ENCODE measurements at places on chromosomes 13 and 19.
A peak's percentile ranks its signal among the peaks of the same experiment; 100 is the strongest.

DNA sequence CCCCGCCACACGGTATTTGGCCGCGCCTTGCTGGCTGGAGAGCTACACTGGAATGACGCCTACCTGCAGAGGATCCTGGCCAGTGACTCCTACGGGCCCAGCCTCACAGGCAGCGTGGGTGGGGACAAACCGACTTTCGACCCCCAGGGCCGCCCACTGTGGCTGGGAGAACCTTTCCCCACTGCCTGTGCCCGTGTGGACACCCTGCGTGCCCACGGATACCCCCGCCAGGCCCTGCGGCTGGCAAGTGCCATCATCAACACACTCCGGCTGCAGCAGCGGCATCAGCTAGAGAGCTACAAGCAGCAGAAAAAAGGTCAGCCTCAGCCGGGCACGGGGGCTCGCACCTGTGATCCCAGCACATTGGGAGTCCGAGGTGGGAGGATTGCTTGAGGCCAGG, 19.3 kb downstream of the ZSWIM4 start:
- no peak for DNase-seq

DNA sequence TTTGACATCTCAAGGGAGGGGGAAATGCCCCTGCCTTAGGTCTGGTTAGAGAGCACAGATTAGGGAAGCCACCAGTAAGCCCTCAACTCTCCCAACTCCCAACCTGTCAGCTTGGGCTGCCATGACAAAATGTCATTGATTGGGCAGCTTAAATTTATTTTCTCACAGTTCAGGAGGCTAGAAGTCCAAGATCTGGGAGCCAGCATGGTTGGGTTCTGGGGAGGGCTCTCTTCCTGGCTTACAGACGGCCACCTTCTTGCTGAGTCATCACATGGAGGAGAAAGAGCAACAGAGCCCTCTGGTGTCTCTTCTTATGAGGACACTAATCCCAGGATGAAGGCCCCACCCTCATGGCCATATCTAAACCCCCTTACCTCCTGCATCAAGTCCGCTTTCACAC, 24.2 kb downstream of the C19orf12 start:
- DNase-seq: peak; percentile 34

DNA sequence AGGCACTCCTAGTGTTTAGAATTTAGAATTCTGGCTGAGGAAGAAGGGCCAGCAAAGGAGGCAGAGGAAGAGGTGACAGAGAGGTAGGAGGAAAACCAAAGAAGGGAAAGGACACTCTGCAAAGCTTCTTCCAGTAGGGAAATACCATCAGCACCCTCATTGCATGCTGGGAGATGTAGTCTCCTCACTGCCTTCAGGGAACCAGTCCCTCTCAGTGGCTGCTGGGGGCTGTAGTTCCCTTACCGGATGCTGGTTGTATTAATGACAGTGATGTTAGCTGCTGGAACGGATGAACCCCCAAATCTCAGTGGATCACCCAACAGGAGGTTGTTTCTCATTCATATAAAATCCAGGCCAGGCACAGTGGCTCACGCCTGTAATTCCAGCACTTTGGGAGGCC, 10.1 kb downstream of the GRIN2D start:
- DNase-seq: no peak

- no peak for DNase-seq
Observed at GRCh38 chr13:51913421-51914136, 51.8 kb downstream of the CCDC70 start.
